RWPE2 (cell line): ENCODE measurements at places on chromosomes 5 and 9.

DNA sequence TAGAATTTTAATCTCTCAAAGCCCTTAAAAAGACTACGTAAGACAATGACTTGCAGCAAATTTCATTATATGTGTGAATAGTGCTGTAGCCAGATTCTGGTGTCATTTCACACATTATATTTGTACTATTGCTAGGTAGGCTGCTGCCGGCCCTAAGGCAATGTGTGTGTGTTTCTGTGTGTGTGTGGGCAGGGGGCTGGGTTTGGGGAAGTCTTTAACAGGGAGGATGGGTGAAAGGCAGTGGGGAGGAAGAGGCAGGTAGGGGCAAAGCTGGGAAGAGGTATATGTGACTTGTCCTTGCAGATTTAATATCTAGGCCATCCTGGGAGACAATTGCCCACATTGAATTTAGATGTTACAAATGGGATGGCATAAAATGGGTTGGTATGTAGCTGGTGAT is 130.8 kb downstream of the MACIR start:
- no peak for DNase-seq

GRCh38 chr9:79877943-79878602 is 306.3 kb downstream of the TLE4 start:
- DNase-seq = no peak

- no peak for DNase-seq
These were observed 65.2 kb downstream of the ERAP1 start for GRCh38 chr5:96742538-96742937.

DNA sequence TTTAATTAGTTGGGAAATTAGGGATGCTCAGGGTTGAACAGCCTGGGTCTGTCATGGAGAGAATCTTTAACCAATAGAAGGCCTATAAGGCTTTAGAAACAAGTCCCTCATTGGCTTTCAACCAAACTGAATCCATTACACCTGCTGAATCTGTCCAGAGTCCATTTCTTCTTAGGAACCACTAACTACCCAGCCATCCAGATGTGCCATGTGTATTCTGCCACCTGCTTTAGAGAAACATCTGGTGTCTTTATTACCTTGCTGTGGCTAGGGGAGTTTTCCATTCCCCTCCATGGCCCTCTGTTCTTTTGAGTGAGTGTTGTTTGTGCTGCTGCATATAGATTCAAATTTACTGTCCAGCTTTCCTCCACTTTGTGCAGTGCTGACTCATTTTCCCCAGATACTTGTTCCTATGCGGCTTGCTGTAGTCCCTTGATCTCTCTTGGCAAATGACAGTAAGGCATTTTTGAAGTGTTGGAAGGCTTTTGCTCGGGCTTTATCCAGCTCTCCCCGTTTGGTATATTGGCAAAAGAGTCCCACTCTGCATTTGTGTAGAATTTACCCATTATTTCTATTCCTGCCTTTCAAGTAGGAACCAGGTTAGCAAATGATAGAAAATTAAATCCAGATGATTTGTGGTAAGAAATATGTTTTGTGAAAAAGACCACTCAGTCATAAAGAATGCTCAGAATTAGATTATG is 54.6 kb downstream of the NLN start:
- no peak for DNase-seq

DNA sequence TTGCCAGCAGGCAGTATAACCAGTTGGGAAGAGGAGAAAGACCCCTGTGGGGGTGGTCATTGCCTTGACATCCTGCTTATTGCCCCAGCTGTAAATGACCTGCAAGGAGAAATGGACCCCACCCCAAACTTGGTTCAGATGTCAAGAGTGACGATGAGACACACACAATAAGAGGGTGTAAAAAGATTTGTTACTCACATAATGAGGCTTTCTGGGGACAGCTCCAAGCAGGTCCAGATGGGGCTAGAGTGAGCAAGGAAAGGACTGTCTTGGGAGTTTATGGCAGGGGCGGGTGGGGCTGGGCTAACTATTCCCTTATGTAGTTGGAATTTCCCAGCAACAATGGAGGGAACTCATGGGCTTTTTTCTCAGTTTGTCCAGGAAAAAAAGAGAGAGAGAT is 24.1 kb downstream of the ZNF484 start:
- no peak for DNase-seq

GRCh38 chr5:55033568-55033967 is 9.5 kb downstream of the GZMK start:
- DNase-seq = no peak

DNA sequence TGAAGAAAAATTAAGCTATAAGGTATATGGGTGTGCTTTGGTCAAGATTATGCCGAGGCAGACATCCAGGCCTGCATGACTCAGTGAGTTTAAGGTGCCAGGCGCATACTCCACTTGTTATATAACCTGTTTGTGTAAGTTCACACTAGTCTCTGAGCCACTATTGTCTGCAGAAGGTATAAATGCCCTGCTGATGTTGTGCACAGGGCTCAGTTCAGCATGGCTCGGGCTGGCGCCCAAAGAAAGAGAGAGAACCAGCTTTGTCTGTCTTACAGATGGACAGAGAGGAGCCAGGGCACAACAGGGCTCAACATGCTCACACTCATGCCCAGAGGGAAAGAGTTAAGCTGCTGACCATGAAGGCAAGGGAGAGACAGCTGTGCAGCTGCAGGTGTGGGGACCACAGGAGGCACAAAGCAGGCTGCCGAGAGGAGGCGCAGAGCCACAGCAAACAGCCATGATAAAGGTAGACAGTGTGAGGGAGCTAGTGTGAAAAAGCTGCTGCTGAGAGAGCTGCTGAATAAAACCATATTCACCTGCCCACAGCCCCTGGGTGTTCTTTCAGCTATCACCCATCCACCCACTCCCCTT is 1587.6 kb upstream of the C9orf72 start:
- DNase-seq = no peak

- no peak for DNase-seq
These were observed 636.4 kb upstream of the ARRDC3 start for GRCh38 chr5:92019376-92019990.

DNA sequence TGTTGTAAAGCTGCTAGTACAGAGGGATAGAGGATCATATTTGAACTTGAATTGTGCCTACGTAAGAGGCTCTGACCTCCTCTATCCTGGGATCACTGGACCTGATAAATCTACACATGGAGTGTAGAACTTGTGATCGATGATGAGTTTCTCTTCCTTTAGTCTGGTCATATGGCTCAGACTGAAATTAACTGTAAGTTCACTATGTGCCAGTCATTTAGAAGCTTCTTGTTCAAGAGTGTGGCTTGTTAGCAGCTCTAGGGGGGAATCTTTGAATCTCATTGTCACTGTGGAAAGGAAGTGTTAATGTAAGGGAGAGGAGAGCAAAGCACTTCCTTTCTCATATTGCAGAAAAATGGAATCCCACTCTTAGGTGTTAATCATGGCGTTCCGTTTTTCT is 12.1 kb downstream of the ZBTB34 start:
- no peak for DNase-seq

GRCh38 chr5:57450991-57451876 is 31.4 kb downstream of the ACTBL2 start:
- no peak for DNase-seq

DNA sequence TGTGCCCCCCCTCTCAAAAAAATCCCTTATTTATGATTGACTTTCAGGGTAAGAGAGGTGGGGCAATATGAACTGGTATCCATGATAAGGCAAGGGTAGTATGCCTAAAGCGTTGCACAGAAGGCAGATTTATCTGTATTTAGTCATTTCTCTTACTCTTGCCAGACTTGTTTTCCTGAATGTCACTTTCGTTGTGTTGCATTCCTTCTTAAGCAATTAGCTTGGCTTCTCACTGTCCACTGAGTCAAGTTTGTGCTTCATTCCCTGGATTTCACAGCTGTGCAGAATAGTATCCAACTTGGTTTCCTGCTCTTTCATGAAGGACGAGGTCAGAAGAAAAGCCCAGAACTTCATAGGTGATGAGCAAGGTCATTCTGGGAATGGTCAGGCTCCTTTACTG is 301.5 kb upstream of the ACTBL2 start:
- no peak for DNase-seq

GRCh38 chr9:77386187-77386586 is 208.9 kb downstream of the VPS13A start:
- DNase-seq = no peak

DNA sequence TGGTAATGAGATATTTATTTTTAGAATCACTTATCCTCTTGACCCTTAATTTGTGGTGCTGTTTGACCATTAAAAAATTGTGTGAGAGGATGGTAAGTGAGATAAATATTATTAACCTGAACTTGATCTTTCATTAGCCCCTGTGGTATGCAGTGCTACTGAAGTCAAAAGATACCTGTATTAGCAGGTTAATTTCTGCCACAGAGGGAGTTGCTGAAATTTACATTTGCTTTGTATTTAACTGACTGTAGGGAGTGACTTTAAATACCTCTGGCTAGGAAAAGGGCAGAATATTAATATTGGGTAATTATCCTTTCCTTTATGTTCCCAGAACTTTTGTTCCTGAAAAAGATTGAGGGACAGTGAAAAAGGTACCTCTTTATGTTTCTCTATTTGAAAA is 133.6 kb downstream of the CHSY3 start:
- no peak for DNase-seq

DNA sequence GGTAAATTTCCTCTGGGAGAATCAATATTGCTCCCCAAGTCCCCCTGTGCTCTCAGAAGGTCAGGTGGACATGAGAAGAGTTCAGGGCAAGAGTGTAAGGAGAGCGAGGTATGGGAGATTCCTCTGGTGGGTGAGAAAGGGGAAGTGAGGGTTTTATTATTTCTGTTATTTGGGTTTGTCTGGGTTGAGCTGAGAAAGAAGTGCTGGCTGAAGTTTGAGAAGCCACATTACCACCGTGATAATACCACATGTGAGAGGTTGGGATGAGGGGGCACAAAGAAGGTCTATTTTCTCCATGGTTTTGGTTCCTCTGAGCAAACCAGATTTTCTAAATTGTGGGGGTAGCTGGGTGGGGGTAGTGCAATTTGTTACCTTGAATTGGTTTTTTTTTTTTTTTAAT is 350.4 kb downstream of the OSTF1 start:
- no peak for DNase-seq

GRCh38 chr5:76920491-76920890 is 32.4 kb upstream of the CRHBP start:
- DNase-seq = no peak
